CD4-positive, alpha-beta T cell treated with Interleukin-4 for 4 hours (primary cell): ENCODE measurements at places on chromosomes 7 and 10.

DNA sequence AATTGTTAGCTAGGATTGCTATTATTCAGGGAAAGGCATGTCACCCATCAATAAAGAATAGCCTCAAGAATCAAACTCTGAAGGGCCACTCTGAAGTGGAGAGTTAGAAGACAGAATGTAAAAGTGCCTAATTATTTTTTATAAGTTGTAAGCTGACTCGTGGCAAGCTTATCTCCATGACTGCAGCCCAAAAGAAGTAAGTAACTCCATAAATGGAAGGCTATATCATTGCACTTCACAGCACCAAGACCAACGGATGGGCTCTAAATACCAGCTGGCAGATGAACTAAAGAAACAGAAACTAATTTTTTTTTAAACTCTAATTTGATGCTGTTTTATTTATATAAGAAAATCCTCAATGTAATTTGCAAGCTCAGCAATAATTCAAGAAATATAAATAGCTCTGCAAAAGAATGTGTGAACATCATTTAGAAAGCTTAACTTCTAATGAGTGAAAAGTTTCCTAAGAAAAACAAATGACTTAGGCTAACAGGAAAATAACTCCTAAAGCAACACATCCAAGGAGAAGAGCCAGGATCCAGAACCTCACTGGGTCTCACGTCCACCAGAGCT lies 165.5 kb downstream of the SNX13 start:
- DNase-seq: no peak

DNA sequence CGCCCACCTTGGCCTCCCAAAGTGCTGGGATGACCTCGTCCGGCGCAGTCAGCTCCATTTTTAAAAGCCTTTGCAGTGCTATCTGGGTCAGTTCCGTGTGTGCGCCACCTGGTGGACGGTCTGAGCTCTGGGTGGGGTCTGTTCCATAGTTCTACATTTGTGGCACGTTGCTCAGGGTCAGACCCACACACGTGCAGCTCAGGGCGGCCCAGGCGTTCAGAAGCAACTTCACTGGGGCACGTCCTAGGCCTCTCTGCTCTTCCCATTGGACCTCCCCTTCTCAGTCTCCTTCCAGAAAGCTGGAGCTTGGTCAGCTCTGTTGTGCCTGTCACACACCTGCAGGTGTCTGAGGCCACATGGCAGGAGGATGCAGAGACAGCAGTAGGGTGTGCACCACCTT lies 137.9 kb downstream of the DNAJB6 start:
- peak; percentile 11 for DNase-seq

DNA sequence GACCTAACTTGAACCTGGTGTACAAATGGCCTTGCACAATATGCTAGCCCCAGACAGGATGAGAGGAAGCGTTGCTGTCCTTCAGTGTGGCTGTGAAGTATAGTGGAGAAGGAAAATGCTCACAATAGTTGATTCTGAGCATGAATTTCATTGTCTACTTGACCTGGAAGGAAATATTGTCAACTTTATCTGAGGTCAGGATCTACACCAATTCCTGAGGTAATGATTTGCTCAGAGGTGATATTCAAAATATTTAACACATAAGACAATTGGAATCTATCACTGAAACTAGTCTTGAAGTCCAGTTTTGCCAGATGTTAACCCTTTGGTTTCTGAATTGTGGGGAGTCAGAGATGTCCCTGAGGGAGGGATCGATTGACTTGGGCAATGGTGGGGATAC lies 20.9 kb upstream of the ICA1 start:
- no peak for DNase-seq

DNA sequence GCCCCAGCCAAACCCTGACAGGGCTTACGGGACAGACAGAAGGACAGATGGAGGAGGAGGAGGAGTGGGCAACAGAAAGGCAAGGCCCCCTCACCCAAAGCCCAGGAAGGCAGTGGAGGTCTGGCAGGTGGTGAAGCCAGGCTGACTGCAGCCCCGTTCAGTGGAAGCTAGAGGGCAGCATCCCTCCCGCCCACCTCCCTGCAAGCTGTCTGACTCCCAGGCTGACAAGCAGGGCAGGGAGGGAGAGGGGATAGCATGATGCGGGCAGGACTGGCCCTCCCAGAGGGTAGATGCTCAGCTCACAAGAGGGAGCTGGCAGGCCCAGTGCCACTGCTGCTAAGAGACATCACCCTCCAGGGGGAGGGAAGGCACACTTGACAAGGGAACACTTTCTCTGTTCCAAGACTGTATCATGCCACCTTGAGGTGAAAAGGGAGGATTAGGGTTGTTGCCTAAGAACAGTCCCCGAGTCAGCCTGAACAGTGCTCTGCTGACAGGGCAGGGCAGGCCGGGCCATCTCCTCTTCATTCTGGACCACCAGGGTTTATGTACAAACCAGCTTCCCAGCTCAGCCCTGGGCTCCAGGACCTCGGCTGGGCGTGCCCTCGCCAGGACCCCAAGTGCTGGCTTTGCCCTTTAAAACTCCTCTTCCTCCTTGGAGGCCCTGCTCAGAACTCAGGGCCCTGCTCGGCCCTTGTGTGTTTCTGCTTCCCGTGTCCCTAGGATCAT lies 61.8 kb downstream of the RASGEF1A start:
- peak; percentile 52 for DNase-seq

- DNase-seq: no peak
Measured at GRCh38 chr10:62185919-62186692, 82.5 kb downstream of the RTKN2 start.

GRCh38 chr10:78744491-78745090 lies 324.2 kb upstream of the ZMIZ1 start:
- DNase-seq: no peak

GRCh38 chr7:33742999-33743587 lies 162.2 kb upstream of the BMPER start:
- DNase-seq: no peak

- no peak for DNase-seq
Measured at GRCh38 chr10:78362406-78363022, 328.9 kb downstream of the RPS24 start.

GRCh38 chr10:102399217-102400021 lies 3.9 kb downstream of the NFKB2 start:
- DNase-seq: peak; percentile 84

DNA sequence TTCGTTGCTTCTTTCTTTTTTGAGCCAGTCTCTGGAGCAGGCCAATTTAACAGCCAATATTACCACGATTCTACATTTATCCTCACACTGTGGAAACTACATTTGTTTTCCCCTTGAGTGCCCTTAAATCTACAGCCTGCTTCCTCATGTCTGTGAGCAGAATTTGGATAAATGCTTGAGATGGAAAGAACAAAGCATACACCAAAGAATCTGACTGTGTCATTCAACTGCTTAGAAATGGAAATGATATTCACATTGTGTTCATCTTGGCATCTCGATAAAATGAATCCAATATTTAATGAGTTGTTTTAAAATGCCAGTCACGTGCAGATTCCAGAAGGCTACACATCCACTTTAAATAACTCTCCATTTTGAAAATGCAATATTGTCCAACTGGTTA lies 41.0 kb upstream of the GSDME start:
- DNase-seq: no peak

DNA sequence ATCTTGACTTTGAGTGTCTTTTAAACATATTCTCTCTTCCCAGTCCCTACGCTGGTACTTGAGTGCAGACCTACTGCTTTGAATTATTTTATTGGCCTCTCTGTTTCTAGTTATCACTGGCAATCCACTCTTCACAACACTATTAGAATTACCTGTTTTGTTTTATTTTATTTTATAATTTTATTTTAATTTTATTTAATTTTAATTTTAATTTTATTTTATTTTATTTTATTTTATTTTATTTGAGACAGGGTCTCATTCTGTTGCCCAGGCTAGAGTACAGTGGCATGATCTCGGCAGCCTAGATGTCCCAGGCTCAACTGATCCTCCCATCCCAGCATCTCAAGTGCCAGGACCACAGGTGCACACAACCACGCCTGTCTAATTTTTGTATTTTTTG lies 6.8 kb downstream of the STK17A start:
- no peak for DNase-seq

DNA sequence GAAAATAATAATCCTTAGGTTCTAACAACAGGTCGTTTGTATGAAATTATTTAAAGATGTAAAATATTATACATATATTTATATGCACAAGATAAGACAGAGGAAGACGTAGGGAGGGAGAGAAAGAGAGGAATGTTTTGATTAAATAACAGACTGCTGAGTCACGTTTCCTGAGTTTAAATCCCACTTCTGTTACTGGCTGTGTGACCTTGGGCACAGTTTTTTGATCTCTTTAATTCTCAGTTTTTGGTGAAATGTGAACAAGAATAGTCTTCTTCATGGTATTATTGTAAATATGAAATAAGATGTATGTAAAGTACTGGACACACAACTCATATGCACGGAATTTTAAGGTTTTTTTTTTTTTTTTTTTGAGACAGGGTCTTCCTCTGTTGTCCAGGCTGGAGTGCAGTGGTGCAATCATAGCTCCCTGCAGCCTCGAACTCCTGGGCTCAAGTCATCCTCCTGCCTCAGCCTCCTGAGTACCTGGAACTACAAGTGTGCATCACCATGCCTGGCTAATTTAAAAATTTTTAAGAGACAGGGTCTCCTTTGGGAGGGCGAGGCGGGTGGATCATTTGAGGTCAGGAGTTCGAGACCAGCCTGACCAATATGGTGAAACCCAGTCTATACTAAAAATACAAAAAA lies 42.6 kb downstream of the BAMBI start:
- no peak for DNase-seq
